Cerebellum (tissue), 4 donors: ENCODE measurements at places on chromosomes 11 and 22. TPM values are rescaled to one million over a fixed set of nuclear protein-coding genes. Genes with fewer than 3 reads are reported as not detected.

- DNase-seq, result peak; percentile 62
These were observed 18.9 kb upstream of the YPEL1 start for GRCh38 chr22:21754523-21754922.

DNA sequence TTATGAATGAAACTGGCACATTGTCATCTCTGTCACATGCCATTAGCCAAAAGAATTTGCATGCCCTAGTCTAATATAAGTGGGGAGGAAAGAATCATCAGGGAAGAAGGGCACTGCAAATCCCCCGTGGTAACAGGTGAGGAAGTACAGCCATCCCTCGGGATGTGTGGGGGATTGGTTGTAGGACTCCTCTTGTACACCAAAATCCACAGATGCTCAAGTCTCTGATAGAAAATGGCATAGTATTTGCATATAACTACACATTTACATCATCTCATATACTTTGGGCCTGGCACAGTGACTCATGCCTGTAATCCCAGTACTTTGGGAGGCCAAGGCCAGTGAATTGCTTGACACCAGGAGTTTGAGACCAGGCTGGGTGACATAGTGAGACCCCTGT is 109.7 kb downstream of the HIPK3 start:
- DNase-seq, result no peak

- DNase-seq, result peak; percentile 39
These were observed at the start of gene KLHL22 for GRCh38 chr22:20494978-20495860. Gene KLHL22 (minus strand): TSS chr22:20495795. CDS start chr22:20489211, 6,584 bp downstream.

DNA sequence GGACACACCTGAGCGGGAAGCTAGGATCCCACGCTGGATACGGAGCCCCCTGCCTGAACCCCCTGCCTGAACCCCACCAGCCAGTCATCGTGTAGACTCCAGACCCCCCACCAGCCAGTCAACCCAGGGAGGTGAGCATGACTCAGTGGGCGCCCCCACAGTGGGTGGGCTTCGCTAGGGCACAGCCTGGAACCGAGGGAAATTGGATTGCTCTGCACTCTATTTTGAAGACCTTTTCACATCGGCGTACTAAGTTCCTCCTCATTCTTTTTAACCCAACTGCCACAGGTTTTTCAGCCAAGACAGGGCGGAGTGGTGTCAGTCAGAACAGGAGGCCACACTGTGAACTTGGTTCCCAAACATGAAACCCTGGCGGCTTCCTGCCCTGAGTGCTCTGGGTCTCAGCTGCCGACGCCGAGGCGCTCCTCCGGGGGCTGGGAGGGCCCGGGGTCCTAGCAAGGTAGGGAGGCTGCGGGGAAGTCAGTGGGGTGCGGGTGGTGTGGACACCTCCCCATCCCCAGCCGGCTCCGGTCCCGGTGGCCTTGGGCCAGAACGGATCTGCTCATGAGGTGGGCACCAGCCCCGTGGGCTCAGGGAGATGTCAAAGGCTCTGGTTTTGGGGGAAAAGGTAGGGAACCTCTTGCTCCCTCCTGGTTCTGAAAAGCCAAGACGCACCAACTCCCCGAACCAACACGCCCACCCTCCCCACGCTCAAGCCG is 57.0 kb downstream of the BRD1 start:
- no peak for DNase-seq

GRCh38 chr22:40531951-40532900 is 104.3 kb downstream of the MRTFA start:
- no peak for DNase-seq

Gene SHISAL1
- total RNA-seq, result 14.6 TPM

- no peak for DNase-seq
These were observed 45.6 kb downstream of the CD82 start for GRCh38 chr11:44611088-44611487.

GRCh38 chr11:128066399-128066798 is 521.0 kb downstream of the ETS1 start:
- DNase-seq, result no peak

Gene TSGA10IP
- not detected for total RNA-seq

Gene CHRM1
- not detected for total RNA-seq

Gene GNAZ
- 51.8 TPM for total RNA-seq

DNA sequence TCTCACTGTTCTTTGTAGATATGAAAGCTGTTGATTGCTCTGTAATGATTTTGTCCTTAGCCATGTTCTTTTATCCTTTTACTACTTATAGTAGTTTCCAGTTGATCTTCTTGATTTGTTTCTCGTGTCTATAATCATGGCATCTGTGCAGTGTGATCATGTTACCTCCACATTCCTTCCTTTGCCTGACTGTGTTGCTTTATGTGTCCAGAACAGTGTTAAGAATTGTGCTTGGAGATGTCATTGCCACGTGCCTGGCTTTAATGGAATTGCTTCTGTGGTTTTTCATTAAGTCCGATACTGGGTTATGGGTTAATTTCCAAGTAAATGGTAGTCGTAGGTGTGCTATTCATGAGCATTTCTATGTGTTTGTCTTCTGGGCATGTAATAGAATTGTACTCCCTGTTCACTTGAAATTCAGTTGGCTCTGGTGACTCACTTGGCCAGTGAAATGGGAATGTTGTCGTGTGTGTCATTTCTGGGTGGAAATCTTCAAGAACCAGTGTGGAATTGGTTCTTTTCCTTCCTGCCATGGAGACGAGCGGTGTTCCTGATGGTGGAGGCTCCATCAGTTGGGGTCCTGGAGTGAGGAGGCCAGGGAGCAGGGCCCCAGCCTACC is 6.8 kb downstream of the GTSE1 start:
- no peak for DNase-seq

DNA sequence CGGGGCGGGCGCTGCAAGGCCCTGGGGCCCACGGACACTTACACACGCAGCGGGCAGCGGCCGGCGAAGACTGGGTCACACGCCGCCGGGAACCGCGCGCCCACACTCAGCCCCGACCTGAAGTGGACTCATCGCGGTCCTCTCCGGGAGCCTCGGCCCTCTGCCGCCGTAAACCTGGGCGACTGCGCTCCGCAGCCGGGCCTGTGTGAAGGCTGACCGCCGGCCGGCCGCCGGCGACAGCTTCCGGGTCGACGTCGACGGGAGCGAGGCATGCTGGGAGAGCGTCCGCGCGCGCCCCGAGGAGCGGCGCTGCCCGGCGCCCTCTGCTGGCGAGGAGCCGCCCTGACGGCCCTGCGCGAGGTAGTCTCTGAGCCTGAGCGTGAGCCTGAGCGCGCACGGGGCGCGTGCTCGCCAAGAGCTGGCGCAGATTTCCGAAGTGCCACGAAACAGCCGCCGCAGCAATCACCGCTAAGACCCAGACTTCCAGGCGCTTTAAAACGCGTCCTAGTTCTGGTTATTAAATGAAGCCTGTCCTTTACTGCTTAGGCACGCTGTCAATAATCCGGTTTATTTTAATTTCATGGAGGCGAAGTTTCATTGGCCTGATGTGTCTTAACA is at the start of gene SNX19:
TSS of gene SNX19 (minus strand) at position 242 of the 618 bp plus-strand sequence. CDS start 540 bp downstream, outside the sequence.
- peak; percentile 92 for DNase-seq

- no peak for DNase-seq
These were observed 337 bp downstream of the RPLP2 start for GRCh38 chr11:810040-810567.

DNA sequence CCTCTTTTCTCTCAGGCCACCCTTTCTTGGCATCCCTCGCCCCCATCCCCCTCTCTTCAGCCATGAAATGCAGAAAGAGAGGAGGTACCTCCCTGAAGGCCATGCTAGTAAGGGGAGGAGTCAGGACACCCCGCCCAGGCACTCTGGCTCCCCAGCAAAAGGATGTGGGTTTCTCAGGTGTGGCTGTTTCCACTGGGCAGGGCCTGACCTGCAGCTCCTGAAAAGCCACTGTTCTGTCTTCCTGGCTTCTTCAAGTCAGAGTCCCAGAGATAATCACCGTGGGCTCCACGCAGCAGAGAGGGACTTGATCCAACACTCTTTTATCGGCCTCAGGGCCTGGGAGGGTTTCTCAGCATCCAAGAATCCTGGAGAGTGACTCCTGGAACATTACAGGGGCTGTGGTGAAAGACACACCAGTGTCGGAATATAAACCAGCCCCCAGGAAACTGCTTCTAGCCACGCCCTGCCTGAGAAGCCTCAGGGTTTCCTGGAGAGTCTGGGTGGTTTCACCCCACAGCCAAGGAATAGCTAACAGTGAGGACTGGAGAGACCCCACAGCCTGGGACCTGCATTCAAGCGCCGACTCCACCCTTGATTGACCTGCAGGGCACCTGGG is 45.7 kb upstream of the TSPAN18 start:
- no peak for DNase-seq

Gene SYCE3
- not detected for total RNA-seq

GRCh38 chr11:18393581-18394274 is 635 bp upstream of the LDHA start:
- DNase-seq, result no peak

DNA sequence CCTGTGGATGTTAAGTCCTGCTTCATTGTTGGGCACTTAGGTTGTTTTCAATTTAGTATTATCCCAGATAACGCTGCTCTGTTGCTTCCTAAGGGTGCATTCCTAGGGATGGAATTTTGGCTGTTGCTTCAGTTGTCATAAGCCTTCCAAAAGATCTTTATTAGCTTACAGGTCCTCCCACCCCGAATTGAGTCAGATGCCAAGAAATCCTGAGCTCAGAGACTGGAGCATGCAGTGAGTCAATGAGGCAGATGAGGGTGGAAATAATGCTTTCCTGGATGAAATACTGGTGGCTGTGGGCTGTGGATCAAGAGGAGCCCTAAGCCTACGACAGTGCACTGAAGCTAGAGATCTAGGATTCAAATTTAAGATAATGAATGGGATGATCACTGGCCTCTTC is 10.7 kb upstream of the IL18BP start:
- DNase-seq, result no peak

DNA sequence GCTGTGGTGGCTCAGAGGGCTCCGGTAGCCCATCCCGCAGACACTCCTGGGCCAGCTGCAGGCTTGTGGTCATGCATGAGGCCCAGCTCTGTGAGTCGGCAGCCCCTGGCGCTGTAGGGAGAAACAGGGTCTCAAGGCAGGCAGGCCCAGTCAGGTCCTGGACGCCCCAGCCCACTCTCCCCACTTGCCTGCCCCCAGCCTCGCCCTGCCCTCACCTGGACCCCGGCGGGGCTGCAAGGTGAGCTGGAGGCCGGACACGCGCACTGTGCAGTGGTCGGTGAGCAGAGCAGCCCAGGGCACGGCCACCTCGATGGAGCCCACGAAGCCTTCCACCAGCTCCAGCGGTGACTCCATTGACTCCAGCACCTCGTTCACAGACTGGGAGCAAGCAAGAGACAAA is 2.9 kb downstream of the ATG2A start:
- DNase-seq, result no peak

DNA sequence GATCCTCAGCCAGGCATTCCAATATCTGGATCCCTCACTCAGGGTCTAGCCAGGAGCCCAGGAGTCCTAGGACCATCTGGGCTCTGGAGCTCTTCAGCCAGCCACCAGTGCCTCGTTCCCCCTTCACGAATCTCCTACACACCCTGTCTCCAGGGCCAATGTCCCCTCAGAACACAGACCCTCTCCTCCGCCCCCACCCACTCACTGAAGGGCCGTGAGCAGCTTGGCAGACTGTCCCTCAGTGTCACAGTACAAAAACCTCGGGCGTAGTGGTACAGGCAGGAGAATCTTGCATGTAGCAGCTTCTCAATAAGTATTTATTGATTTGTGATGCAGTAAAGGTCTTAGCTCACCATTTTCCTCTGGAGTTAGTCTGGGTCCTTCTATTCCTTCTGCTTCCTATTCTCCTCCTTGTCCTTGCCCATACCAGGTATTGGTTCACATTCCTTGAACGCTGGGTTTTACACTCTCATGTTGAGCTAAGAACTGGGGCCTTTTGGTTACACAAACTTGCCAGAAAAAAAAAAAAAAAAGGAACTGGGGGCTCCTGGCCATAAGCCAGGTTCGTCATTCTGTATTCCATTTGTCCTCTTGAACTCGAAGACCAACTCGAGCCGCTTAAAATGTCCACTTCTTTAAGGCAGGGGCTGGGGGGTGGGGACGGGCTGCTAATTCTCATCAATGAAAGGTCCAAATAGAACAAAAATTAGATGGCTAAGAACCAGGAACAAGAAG is 2.3 kb downstream of the CXCR5 start:
- no peak for DNase-seq

Gene XBP1
- 43.3 TPM for total RNA-seq

Gene GGTLC3
- not detected for total RNA-seq

DNA sequence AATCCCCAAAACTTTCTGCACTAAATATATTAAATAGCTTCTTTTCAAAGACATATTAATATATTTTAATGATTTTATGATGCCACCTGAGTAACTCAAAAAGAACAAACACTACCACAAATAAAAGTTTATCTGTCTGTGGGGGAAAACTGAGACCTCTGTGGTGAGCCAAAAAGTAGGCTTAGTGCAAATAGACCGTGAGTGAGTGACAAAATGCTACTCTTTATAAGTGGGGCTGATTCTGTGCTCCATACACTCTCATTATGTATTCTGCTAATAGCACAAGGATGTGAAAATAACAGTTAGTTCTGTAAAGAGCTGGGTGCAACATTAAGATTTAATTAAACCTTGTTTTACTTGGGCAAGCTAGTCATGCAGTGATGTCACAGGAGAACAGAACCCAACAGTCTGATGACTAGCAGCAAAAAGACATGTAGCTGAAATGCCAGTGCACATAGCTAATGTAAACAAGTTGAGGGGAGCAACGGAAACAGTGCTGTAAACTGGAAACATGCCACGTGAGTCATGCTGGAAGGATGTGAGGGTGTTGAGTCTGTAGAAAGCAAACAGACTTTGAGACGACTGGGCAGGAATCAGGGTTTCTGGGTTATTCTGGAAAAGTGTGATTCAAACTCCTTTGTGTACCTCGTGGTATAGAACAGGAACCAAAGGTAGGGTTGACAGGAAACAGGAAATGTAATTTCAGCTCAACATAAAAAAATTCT is 1130.4 kb downstream of the LRRC4C start:
- no peak for DNase-seq

DNA sequence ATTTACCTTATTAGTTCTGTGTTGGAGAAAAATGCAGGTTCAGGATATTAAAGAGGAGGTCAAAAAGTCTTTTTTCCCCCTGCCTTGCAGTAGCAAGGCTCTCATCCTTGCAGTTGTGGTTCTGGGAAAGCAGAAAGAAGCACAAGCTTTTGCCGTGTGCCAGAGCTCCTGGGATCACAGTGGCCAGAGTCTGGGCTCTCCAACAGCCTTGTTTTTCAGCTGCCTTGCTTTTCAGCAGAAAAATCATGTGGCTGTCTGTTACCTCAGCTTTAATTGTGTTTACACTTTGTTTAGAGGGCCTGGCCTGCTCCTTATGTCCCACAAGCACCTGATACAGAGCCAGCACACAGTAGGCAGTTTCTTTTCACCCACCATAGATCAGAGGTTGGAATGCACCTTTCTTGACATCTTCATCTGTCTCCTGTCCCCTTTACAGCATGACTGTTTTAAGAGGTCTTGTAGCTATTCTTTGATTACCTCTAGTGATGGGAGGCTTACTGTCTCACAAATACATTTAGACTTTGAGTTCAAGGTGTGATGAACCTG is 67.5 kb downstream of the TEAD1 start:
- no peak for DNase-seq

Gene FGF19
- total RNA-seq, result 5.2 TPM

GRCh38 chr11:95242091-95242844 is 11.3 kb upstream of the SESN3 start:
- DNase-seq, result no peak

GRCh38 chr11:106156290-106156937 is 79.0 kb downstream of the AASDHPPT start:
- peak; percentile 20 for DNase-seq

Gene VSIG10L2
- total RNA-seq, result not detected

Gene NXPE4
- not detected for total RNA-seq
